Cardiac septum (tissue), 1 donor: ENCODE measurements at places on chromosomes 16 and 17.
A peak's percentile ranks its signal among the peaks of the same experiment; 100 is the strongest.

DNA sequence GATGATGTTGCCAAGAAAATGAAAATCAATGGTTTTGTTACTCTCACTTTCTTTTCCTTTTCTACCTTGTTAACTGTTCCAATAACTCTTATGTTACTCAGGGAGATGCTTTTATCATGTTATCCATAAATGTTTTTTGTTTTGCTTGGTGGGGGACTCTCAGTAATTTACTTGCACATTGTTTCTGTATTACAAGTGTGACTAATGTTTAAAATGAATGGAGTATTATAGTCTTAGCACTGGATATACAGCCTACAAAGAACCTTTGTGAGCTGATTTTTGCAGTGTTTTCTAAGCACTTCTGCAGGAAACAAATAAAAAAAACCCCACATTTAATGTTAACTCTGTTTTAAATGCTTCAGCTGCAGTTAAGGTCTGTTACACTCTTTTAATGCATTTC is 12.1 kb downstream of the VMP1 start:
- no peak for DNase-seq

- no peak for DNase-seq
These were observed 1.9 kb downstream of the DRG2 start for GRCh38 chr17:18089613-18090012.

DNA sequence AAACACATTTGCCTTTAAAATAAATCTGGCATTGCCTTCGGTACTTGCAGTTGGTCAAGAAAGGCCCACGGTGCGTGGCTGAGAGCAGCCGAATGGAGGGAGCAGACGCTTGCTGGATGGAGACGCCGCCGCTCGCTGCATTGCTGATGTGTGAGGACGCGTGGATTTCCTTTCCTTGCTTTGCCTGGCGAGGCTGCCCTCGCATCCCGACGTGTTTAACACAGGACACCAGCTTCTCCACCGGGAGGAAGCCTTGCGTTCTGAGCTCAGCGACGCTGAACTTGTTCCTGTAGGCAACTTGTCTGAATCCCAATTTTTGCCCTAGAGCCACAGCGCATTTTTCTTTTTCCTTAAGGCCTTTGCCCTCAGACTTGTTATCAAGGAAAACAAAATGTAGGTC is 45.8 kb downstream of the COX4I1 start:
- DNase-seq, result peak; percentile 31

GRCh38 chr16:86521236-86522197 is 11.2 kb downstream of the FOXF1 start:
- no peak for DNase-seq

DNA sequence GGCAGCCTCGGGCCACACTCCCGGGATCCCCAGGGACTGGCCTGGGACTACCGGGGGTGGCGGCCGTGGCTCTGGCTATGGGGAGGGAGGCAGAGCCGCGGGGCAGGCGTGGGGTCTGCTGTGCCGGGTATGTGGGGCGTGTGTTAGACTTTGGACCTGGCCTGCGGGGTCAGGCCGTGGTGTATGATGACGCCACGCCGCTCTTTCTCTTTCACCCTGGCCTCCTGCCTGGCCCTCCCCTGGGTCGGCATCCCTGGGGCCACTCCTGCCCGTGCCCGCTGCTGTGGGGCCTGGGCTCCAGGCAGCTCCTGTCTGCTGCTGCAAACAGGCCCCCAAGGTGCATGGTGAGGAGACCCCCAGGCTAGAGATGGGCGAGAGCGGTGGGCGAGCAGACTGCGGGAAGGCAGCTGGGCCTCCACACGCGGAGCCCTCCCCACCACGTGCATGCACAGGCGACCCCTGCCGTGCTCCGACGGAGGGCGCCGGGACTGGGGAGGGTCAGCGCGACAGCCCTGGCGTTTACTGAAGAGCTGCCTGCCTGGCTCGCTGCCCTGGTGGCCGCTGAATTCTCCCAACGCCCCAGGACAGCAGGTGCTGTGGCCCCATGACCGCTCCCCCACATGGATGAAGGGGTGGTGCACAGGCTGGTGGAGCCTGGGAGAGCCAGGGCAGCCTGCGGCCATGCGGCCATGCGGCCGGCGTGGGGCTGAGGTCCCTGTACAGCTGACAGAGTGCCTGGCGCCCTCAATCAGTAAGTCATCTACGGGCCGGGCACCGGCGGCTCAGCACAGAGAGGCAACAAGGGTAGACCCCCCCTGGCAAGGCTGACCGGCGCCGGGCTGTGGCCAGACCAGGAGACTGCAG is 16.0 kb downstream of the CAPN15 start:
- no peak for DNase-seq

GRCh38 chr16:27204312-27204915 is 1.1 kb downstream of the KDM8 start:
- DNase-seq, result no peak

GRCh38 chr17:5870231-5870953 is 199.8 kb upstream of the WSCD1 start:
- DNase-seq, result no peak

- DNase-seq, result no peak
These were observed 113.8 kb downstream of the SLC39A11 start for GRCh38 chr17:72978593-72979218.

DNA sequence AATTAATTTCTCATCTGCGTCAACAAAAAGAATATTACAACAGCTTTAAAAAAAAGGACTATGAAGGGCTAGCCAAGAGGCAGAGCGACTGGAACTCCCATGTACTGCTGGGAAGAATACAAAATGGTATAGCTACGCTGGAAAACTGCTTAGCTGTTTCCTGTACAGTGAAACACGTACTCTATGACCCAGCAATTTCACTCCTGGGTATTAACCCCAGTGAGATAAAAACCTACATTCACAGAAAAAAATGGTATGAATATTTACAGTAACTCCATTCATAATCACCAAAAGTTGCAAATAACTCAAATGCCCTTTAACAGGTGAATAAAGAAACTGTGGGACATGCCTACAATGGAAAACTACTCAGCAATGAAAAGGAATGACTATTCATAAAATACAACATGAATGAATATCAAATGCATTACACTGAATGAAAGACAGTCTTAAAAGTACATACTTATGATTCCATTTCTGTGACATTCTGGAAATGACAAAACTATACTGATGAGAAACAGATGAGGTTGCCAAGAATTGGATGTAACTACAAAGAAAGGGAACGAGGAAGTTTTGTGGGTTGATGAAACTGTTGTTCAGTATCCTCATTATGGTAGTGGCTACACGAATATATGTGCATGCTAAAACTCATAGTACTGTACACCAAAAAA is 27.6 kb downstream of the CMTM4 start:
- DNase-seq, result no peak

DNA sequence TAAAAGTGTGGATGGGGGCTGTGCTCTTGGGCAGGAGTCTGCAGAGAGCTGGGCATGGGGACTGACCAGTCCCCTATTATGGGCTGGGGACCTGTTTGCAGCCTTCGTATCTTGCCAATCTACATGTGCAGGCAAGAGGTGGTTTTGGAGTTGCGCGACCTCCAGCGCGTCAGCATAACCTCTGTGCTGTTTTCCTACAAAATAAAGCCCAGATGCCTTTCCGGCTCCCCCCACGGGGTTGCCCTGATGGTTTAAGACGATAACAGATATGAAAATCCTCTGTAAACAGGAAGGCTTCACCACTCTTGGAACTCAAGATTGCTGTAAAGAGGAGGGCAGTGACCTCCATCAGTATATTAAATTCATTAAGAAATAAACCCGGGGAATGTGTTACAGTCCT is 16.5 kb upstream of the SPPL2C start:
- no peak for DNase-seq

DNA sequence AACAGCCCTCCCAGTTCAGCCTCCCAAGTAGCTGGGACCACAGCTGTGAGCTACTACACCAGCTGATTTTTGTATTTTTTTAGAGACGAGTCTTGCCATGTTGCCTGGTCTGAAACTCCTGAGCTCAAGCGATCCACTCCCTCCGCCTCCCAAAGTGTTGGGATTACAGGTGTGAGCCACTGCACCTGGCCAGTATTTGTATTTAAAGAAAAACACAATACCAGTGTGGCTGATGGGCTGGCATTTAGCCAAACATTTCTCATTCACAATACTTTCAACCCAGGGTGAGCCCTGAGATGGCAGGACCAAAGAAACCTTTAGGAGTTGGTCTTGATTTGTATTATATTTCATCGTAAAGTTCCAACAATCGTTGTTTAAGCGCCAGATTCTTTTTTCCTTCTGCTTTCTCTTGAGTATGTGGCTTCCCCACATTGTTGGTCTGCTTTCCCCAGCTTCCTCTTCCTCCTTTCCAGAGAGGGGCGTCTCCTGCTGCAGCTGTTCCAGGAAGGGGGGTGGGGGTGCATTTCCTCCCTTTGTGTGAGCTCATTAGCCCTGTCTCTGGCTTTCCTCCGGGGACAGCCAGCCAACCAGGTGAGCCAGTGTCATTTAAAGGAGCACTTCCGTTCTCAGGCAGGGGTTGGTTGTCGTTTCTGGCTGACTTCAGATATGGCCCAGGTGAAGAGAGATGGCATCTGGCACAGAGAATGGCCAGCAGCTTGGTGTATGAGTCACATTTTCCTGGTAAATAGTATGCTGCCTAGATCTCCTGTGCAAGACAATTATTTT is 79.9 kb downstream of the GPRC5B start:
- DNase-seq, result peak; percentile 88

DNA sequence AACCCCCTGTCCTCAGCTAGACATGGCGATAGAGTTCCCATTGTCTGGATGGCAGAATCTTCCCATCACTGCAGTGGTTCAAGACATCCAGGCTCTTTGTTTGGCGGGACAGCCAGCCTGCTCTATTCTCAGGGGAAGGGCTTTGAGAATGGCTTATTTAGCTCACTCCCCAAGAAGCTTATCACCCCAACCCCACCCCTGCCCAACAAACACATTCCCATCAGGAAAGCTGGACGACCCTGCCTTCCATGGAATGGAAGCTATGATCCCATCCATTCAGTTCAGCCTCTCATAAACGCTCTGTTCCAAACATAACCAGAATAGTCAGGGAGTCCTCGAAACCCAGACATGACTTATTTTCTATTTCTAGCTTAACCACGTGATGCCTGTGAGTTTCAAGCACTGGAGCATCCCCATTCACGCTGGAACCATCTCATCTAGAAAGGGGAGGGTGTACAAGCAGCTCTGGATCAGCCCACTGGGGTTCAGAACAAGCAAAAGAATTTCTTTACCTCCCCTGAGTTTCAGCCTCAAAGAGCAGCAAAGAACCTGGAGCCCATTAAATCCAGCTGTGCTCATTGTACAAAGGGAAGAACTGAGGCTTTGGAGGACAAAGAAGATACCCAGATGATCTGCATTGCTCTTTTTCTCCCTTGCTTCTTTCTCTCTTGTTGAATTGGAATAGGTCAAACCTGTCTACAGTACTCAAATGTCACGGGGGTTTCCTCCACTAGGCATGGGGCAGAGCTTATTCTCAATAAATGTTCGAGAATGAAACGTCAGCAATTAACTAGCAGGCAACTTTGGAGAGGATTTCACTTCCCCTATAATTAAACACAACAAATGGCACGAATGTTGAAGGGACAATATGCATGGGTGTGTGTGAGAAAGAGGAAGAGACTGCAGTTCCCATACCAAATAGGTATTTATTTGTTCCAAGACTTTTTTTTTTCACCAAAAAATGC is 93.1 kb downstream of the XYLT1 start:
- DNase-seq, result no peak

- no peak for DNase-seq
These were observed 47.6 kb upstream of the PVALEF start for GRCh38 chr17:81117672-81118198.

DNA sequence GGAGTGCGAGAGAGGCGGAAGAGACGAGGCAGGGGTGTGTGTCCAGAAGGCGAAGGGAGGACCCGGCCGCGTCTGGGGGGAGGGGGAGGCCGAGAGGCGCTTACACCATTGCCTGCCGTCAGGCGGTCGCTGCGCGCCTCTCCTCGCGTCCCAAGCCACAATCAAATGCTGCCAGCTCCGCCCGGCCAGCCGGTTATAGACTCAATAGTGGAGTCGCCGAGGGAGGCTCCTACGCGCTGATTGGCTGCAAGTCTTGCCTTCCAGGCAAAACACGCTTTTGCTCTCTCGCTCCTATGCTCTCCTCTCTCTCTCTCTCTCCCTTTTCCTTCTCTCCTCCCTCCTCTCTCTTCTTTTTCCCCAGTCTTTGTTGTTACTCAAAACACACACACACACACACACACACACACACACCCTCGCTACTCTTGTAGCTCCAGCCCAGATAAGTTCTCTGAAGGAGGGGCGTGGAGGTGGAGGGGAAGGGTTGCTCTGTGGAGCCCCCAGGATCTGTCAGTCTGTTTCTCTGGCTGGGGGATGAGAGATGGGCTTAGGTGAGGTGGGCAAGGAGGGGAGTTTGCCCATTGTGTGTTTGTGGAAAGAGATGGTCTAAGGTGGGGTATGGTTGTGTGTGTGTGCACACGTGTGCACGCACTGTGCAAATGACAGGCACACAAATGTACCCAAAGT is at the start of gene DLX3:
DLX3 (minus strand) TSS at position 170 of the 684 bp plus-strand sequence. CDS start 226 bp downstream, outside the sequence.
- DNase-seq, result peak; percentile 80

DNA sequence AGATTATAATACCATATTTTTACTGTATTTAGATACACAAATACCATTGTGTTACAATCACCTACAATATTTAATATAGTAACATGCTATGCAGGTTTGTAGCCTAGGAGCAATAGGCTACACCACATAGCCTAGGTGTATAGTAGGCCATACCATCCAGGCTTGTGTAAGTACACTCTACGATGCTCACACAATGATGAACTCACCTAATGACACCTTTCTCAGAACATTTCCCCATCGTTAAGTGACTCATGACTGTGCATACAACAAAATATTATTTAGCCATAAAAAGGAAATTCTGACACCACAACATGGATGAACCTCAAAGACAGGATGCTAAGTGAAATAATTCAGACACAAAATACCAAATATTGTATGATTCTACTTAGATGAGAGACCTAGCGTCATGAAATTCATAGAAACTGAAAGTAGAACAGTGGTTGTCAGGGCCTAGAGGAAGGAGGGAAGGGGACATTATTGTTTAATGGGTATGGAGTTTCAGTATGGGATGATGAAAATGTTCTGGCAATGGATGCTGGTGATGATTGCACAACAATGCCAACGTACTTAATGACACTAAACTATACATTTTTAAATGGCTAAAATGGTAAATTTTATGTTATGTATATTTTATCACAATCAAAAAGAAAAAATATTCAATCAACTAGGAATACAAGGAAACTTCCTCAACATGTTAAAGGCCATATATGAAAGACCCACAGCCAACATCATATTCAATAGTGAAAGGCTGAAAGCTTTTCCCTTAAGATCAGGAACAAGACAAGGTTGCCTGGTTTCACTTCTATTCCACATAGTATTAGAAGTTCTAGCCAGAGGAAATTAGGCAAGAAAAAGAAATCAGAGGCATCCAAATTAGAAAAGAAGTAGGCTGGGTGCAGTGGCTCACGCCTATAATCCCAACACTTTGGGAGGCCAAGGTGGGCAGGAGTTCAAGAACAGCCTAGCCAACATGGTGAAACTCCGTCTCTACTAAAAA is 5.9 kb upstream of the C16orf87 start:
- no peak for DNase-seq

DNA sequence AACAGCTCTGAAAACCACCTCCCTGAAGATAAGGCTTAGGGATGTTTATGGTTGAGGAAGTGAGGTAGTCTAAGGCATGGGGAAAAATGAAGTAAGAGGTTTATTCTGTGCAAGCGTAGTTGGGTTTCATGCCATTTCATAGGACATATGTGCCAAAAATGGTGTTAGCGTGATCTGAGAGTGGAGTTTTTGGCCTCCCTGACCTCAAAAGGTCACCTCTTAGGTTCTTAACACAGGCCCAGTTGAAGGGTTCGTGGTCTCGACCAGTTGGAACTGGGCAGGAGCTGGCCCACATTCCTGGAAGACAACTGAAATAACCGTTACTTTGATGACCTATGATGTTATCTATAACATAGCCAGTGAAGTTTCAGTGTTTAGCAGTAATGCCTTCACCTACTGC is 57.0 kb downstream of the MRTFB start:
- DNase-seq, result no peak
